ENCODE measurements at places on chromosomes 3 and 15. TPM values are rescaled to one million over a fixed set of nuclear protein-coding genes. Genes with fewer than 3 reads are reported as not detected.

Gene LSAMP
- 3.1 TPM for total RNA-seq

Gene TMEM44
- 70.1 TPM for total RNA-seq

Gene B3GNT5
- total RNA-seq, result 22.8 TPM

Gene ZNF385D
- 13.0 TPM for total RNA-seq

Gene GOLGA8J
- 0.44 TPM for total RNA-seq

Gene CCR9
- not detected for total RNA-seq

Gene PLSCR2
- total RNA-seq, result 0.54 TPM

Gene HYKK
- 19.8 TPM for total RNA-seq

Gene SLC12A1
- not detected for total RNA-seq

Gene MORC1
- total RNA-seq, result not detected

Gene LRTM1
- not detected for total RNA-seq

DNA sequence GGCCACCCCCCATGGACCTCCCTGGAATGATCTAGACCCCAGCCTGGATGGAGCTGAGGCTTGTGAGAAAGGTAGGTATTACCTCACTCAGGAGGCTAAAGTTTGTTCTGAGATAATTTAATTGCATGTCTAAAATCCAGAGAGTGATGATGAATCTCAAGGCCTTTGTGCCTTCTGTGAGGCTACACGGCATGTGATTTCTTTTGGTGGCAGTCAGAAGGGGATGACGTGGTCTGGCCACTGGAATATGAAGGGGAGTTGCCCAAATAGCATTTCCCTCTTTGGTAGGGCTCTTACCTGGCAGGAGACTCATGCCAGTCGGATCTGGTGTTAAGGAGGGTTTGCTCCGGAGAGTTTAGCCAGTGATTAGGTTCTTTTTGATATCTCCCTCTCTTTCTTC is 2.5 kb downstream of the BAHD1 start:
- DNase-seq, result no peak

DNA sequence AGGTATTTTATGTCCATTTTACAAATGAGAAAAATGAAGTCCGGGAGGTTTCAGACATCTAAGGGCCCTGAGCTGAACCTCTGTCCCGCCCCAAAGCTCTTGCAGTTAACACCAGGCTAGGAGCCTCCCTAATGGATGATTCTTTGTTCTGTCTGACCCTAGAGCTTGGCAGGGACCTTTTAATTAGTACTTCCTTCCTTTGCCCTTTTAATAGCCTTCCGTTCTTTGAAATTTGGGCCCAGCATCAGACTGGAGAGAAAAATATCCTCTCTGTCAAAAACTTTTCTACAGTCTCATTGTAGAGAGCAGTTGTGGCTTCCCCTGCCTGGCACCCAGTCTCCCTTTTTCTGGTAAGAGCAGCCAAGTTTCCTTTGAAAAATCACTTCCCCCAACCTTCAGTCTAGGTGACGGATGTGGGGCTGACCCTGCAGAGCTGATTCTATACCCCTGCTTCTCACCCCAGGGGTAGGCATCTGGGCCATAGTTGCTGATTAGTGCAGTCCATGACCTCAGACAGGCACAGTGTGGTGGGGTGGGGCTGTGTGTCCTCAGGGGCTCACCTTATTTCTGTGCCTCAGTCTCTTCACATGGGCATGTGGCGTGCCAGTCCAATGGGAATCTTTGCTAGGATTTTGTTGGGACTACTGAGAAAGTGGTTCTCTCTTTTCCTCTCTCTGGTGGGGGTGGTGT is 220.4 kb downstream of the ADAMTS9 start:
- DNase-seq, result no peak

DNA sequence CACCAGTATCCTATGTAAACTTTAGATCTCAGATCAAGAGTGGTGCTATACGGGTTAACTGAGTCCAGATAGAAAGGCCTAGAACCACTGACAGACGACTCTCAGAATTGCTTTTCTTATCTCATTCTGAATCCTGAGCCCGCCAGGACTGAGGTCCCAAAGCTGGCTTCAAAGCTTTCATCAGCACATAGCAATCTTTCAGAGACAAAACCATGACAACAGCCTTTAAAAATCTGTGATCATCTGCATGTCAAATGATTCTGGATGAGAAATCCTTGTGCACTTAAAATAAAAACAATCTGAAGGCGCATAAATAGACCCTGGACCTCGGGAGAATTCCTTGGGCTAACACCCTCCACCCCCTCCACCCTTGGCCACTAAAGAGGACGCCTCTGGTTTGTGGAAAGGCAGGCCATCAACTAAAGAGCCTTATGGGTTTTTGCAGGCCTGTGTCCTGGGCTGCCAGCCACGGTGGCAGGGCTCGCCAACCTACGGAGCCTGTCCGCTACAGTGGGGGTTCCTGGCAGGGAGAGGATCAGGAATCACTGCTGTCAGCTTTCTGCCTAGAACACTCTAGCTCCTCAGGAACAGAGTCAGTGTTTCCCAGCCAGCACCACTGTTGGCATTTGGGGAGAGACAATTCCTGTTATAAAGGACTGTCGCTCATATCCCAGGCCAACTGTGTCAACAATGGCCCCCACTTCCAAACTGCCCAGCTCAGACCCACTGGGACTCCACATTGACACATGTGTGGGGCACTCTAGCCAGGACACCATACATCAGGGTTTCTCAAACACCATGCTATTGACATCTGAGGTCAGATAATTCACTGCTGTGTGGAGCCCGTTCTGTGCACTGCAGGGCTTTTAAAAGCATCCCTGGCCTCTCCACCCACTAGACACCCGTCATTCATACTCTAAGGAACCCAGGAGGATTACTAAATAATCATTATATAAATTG is 20.2 kb downstream of the TLE3 start:
- DNase-seq, result no peak

DNA sequence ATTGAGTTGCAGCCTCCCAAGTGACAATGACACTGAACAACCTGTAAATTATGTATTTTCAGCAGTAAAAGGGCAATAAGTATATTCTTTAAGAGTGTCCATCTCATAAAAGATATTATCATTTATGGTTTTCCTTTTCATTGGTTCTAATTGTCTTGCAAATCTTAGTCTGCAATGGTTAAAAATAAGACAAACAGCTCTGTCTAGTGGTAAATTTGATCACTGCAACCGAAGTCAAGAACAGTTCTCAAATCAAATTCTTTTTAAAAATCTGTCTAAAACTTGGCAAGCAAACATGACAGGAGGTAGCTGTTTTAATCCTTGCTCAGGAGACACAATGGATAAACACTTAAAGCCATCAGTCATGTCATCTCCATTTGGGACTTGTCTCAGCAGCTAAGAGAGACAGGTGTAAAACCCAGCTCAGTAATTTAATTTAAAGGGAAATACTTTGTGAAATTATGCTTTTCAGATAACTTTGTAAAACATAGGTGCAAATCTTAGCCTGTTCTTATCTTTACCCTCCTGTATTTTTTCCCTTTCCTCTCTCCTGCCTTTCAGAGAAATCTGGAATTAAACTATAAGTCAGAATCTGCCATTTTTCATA is 150.3 kb upstream of the ARHGEF26 start:
- DNase-seq, result peak; percentile 2

DNA sequence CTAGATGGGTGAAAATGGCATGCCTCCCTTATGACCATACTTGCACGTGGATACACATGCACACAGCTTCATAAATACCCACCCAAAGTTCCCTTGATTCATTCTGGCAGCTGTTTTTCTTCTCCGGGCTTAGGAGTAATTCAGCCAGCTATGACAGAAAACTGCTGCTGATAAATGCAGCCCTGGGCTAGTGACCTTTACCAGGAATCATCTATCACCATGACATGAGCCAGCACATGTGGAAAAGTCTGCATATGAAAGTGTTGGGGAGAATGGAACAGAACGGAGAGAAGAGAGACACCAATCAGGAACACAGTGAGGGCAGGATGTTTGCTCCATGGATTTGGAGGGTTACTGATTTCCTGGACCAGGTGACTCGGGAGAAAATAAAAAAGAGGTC is 706.3 kb downstream of the PDCD6IP start:
- no peak for DNase-seq

GRCh38 chr15:39593656-39594445 is 13.0 kb downstream of the THBS1 start:
- DNase-seq, result no peak

DNA sequence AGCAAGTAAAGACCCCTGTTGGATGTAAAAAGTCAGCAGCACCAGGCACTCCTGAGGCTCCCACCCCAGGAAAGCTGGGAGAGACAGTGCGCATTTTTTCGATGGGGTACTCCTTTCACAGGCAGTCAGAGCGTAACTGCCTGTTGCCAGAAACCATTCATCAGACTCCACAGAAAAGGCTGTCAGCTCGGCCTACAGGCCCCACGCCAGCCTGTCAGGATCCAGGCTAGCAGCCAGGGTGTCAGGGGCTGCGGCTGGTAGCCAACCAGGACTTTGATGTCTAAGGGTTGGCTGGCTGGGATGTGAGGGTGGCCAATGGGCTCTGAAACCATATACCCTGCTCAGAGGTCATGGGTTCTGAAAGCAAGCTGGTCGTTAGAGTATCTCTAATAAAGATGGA is 164.5 kb downstream of the WNT5A start:
- no peak for DNase-seq

GRCh38 chr15:42349186-42349585 is 10.1 kb upstream of the CAPN3 start:
- DNase-seq, result no peak

GRCh38 chr3:52351762-52352368 is 35.7 kb downstream of the DNAH1 start:
- DNase-seq, result no peak

- DNase-seq, result no peak
Measured at GRCh38 chr3:117920253-117920898, 1114.3 kb downstream of the IGSF11 start.

DNA sequence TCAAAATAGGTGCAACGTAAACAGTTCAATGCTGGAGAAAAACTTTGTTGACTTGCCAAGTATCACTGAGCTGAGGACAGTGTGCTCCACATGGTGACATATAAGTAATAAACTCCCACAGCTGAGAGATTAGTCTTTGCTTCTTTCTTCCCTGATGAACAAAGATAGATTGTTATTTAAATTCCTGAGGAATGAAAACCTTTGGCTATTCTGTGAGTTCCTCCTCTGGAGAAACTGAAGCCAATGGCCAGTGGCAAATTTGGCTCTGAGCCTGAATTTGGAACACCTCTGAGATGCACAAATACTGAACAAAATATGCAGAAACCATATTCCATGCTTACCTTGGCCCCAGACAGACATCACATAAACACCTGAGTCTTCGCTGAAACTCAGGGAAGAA is 63.3 kb downstream of the RPL22L1 start:
- DNase-seq, result no peak

- DNase-seq, result no peak
Measured at GRCh38 chr15:75884041-75884440, 19.6 kb upstream of the FBXO22 start.

DNA sequence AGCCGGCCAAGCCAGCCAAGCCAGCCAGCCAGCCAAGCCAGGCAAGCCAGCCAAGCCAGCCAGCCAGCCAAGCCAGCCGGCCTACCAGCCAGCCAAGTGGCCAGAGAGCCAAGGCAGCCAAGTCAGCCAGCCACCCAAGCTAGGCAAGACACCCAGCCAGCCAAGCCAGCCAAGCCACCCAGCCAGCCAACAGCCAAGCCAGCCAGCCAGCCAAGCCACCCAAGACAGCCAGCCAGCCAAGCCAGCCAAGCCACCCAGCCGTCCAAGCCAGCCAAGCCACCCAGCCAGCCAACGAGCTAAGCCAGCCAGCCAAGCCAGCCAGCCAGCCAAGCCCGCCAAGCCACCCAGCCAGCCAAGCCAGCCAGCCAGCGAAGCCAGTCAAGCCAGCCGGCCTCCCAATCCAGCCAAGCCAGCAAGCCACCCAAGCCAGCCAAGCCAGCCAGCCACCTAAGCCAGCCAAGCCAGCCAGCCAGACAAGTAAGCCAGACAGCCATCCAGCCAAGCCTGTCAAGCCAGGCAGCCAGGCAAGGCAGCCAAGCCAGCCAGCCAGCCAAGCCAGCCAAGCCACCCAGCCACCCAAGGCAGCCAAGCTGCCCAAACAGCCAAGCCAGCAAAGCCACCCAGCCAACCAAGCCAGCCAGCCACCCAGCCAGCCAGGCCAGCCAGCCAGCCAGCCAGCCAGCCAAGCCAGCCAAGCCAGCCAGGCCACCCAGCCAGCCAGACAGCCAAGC is 200.5 kb downstream of the GOLGA6L6 start:
- no peak for DNase-seq

DNA sequence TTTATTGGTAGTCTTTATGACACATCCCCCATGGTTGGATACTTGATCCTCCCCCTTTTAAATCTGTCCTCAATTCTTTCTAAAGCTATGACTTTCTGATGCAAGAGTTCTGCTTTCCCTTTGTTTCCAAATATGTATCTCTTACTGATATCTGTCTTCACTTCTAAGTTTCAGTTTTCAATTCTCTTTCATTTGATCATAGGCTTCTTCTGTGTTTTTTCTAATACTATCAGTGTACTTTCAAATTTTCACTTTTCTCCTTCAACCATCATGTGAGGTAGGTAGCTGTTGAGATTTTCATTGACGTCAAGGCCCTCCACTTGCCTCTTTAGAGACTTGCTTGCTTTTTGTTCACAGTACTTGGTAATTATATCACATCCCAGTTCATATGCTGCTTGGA is 436.5 kb downstream of the CNTN4 start:
- no peak for DNase-seq

DNA sequence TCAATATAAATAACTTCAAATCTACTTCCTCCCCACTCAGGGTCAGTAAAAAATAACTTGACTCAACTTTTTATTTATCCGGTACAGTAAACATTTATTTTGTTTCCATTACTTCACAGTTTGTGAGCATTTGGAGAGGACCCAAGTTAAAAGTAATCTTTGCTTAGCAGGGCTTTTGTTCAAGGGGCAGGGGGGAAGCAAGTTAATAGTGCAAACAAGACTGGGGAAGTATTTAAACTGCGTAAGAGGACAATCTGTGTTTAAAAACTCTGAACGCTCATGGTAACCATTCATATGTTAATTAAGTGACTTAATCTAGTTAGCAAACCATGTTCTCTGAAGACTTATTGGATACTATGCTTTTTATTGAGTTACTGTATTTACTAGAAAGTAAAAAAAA is 346.2 kb downstream of the SLC9A9 start:
- DNase-seq, result no peak

DNA sequence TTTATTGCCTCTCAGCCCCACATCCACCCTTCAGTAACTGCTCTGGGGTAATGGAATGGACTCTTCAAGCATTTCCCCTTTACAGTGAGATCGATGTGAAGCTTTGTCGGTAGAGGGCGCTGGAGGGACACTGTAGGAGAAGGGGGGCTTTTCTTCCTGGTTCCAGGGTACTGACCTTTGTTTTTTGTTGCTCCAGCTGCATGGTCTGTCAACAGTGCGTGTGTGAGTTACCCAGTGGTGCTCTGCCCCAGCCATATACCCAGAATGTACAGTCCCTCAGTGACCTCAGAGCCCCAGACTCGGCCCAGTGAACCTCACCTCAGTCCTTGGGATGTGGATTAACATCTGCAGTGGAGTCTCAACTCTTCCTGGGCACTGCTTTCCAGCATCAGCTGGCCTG is 180.3 kb upstream of the TSC22D2 start:
- DNase-seq, result no peak

DNA sequence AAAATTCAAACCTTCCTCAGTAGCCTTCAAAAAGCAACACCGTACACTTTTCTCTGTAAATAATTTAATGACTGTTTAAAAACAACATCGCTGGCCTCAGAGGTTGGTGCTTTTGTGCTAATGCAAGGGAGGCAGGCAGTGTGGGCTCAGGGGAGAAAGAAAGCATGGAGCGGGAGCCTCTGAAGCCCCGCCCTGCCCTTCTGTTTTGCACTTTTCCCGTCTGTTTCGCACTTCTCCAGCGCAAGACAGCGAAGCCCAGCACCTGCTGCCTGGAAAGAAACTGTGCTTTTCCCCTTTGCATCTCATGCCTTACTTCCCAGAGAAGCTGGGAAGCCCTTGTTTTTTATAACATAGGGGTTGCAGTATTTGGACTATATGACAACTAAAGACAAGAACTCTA is 23.1 kb downstream of the TRPM1 start:
- DNase-seq, result no peak
